ENCODE measurements at places on chromosomes 11 and 22.

- DNase-seq: no peak
Measured at GRCh38 chr11:32385998-32386397, 49.3 kb downstream of the WT1 start.

GRCh38 chr11:23095650-23096189, 235.4 kb upstream of the CCDC179 start:
- DNase-seq: no peak

- no peak for DNase-seq
Measured at GRCh38 chr11:66221726-66222236, 46.7 kb upstream of the RAB1B start.

GRCh38 chr22:35053060-35053835, 12.7 kb upstream of the ISX start:
- no peak for DNase-seq

DNA sequence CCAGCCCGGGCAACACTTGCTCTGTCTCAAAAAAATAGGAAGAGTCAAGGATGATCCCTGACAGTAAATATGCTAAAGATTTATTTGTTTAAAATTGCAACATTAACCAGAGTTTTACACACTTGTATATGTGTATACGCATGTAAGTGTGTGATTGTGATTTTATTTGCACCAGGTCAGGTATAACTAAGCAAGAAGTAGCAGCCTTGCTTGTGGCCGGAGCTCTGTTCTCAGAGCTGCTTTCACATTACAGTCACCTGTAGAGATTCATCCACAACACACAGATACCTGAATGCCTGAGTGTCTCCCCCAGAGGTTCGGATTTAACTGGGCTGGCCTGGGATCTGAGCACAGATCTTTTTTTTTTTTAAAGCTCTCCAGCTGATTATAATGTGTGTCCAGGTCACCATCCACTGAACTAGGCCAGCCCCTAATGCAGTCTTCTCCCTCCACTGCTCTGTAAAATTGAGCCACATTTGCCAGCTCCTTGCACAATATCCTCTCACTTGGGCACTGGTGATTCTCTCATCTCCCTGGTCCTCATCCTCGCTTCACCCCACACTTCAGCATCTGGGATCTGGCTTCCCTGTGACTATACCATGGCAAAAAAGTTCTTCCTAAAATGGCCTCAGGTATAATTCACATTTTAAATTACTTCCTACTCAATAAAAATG, 48.3 kb downstream of the LIF start:
- no peak for DNase-seq

GRCh38 chr22:45230026-45230721, 10.5 kb downstream of the KIAA0930 start:
- no peak for DNase-seq

DNA sequence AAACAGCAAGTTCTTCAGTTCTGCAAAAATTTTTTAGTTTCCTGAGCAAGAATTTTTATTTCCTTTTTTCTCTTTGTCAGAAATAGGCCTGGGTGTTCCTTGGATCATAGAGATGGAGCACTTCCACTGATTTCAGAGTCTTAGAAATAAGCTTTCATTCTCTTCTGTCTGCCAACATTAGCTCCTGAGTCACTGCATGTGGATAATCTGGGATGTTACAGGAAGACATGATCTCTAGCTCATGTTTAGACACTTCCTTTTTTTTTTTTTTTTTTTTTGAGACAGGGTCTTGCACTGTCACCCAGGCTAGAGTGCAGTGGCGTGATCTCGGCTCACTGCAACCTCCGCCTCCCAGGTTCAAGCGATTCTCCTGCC, 13.2 kb upstream of the TMEM218 start:
- DNase-seq: no peak

DNA sequence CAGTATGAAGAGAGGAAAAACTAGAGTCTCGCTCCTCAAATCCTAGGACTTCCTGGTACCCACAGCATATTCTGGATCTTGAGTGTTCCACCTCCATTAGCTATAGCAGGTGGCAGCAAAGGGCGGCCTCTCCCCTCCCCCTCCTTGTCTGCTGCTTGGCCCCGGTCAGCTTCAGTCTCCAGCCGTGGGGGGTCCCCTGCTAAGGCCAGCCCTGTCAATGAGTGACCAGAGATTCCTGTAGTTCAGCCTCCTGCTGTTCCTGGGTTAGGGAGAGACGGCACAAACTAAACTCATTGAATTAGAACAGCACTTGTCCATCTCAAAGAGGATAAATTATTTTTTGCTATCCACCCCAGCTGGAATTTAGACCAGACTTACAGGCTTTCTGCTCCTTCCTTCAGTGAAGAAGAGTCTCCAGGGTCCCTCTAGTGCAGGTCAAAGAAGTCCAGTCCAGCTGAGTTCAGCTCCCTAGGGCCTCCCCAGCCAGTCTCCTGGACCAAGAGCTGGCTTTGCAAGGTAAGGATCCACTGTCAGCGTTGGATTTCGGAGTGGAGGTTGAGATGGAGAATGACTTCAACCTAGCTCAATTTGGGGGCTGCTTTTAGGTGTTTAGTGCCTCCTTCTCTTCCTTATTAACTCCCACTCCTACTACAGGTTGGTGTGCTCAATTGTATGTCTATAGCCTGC, 1.1 kb upstream of the PHLDB1 start:
- DNase-seq: no peak

DNA sequence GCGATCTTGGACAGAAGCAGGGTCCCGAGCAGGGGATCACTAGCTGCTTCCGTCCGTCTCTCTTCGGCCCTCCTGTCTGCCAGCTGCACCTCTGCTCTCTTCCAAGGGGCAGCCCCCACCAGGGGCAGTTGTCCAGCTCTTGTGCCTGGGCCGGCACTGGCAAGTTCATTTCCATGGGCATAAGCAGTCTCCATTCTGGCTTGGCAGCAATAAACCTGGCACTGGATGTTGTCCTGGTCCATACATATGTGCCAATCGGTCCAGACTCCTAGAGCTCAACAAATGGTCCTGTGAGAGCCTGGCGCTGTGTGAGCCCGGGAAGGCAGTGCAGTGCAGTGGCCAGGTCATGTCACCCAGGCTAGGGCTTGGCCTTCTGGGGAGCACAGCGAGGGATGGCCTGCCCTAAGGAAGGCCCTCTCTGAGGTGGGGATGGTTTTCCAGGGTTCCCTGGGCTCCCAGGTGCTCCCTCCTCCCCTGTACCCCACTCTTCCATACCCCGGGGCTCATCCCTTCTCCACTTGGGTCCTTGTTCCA, 60.4 kb downstream of the RPS6KA4 start:
- DNase-seq: no peak

DNA sequence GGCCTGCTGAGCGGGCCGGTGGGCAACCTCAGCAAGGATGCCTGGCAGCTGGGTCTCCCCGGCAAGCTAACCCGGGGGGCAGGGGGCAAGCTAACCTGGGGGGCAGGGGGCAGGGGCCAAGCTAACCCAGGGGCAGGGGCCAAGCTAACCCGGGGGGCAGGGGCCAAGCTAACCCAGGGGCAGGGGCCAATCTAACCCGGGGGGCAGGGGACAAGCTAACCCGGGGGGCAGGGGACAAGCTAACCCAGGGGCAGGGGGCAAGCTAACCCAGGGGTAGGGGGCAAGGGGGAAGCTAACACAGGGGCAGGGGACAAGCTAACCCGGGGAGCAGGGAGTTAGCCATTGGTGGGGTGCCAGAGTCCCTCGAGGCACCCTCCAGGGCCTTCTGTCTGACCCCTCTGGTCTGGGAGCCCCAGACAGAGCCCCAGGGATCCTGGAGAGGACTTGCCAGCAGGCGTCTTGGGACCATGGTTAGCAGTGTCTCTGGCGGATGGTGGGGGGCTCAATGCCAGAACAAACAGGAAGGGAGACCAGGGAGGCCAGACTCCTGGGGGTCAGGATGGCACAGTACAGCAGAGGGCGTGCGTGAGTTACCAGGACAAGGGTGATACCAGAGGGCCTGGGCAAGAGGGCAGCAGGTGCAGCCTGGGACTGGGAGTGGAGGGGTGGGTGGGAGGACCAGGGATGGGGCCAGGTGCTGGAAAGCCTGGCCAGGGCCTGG, 16.1 kb downstream of the IGF2 start:
- DNase-seq: no peak

- no peak for DNase-seq
Measured at GRCh38 chr11:70063555-70063954, 14.6 kb upstream of the ANO1 start.

DNA sequence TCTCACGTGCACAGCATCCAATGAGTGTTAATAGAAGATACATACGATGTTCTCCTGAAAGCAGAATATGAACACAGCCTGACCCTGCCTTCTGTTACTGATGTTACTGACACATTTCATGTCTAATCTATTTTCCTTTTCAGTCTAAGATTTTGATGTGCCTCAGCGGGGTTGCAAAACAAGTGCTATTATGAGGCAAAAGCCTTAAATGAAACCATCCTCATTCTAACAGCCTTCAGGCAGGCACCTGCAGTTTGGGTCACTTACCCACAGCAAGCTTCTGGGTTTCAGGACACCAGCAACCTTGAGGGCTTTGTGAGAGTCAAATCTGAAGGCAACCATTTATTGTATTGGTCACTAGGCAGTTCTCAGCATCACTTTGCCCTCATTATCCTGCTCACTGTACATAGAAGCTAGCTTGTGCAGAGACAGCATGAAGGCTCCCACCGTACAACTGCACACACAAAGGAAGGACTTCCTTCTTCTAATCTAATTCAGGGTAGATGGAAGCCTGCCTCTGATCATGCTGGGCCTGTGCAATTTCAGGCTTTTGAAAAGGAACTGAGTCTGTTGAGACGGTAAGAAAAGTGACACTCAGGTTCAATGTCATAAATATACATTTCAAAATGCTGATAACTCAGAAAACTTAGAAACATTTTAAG, 183.2 kb upstream of the PITPNB start:
- DNase-seq: no peak

DNA sequence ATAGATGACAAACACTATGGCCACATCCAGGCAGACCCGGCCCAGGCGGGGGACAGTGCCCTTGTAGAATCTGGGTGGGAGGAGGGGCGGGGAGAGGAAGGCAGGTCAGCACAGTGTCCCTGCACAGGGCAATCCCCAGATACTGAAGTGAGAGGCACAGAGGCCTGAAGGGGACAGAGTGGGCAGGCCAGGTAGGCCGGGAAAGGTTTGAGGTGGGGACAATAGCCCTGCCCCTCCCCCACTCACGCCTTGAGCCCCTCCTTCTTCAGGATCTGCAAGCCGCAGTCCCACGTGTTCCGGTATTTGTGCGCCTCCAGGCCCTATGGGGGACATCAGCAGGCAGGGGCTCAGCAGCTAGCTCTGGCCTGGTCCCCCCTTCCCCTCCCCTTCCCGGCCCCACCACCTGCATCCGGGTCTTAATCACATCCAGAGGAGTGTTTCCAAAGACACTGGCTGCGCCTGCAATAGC, 2.3 kb downstream of the SLC25A1 start:
- DNase-seq: no peak

DNA sequence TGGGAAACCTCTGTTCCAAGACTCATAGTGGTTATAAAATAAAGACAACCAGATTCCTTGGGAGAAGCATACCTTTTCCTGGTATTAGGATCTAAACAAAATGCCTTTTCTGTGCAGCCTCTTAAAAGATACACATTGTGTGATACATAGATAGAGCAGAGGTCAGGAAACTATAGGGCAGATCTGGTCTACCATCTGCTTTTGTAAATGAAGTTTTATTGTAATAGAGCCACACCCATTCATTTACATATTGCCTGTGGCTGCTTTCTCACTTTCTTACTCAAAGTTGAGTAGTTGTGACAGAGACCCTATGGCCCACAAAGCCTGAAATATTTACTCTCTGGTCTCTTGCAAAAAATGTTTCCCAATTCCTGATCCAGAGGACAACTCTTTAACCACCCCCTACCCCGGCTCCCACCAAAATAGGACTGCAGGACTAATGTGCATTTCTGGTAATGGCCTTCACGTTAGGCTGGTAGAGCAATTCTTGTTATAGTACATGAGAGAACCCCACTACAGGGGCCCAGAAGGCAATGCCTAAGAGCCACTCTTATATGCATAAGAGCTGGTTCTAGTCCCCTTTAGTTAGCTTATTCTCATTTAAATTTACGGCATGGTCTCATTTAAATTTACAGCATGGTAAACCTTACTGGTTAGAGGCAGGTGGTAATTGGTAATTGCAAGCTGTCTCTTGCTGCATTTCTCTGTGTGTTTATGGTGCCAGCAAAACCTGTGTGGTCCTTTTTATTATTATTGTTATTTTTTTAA, 76.8 kb upstream of the YWHAH start:
- no peak for DNase-seq

DNA sequence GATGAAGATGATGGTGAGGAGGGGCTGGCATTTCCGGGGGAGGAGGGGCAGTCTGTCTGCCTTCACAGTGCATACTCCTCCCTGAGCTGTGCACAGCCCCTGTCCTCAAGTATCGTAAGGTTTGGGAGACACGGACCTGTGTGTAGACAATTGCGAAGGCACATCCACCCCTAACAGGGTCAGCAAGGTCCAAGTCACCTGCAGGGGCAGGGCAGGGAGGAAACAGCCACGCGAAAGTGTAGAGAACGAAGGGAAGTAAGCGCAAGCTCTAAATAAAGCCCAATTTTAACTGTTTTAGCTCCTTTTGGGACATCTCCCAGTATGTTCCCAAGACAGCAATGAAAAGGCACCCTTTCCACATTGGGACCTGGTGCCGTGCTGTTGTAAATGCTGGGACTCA, 448.2 kb downstream of the TBC1D22A start:
- no peak for DNase-seq

DNA sequence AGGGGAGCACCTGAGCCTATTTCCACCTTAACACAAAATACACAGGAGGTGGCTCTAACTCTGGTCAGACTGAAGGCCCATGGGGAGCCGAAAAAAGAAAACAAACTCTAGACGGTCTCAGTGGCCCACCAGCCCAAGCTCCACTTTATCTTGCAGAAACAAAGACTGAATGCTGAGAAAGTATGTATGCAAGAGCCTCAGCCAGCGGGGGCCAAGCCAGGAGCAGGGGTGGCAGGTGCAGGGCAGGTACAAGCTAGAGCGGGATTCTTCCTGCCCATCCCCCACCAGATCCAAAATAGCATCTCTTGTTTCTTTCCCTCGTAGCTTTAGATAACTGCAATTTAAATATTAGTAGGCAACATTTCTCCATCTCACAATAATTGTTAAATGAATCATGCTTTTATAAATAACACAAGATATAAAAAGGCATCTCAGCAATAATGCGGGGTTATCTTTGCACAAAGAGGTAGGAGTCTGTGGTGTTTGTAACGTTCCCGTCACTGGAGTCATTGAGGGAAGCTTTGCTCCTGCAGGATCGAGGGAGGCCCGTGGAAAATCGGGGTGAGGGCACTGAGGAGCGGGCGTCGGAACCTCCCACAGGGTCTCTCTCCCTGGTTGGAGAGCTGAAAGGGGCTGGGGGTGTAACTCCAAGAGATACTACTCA, 418.0 kb downstream of the SHANK2 start:
- DNase-seq: peak; percentile 17

All from iPS DF 19.7 (cell line).